Sciatic nerve (tissue), 2 donors: ENCODE measurements at places on chromosomes 6 and 20. TPM values are rescaled to one million over a fixed set of nuclear protein-coding genes. Genes with fewer than 3 reads are reported as not detected.

The C20orf141 gene
- not detected for total RNA-seq

The ZNF391 gene
- total RNA-seq = 7.1 TPM

The CLDN20 gene
- total RNA-seq = 2.2 TPM

The SAYSD1 gene
- total RNA-seq = 15.3 TPM

The SCGN gene
- total RNA-seq = not detected

The HSP90AB1 gene
- 470 TPM for total RNA-seq

The MUC22 gene
- not detected for total RNA-seq

The OTOR gene
- total RNA-seq = not detected

The WRNIP1 gene
- total RNA-seq = 30.8 TPM

The KHDC1 gene
- total RNA-seq = 2.0 TPM

The ZHX3 gene
- total RNA-seq = 39.7 TPM

The FANCE gene
- 6.4 TPM for total RNA-seq

The DUSP15 gene
- total RNA-seq = 49.5 TPM

The SLC12A5 gene
- 3.9 TPM for total RNA-seq

The FAM184A gene
- 7.8 TPM for total RNA-seq

The SCRT2 gene
- total RNA-seq = not detected

The PI3 gene
- 1.8 TPM for total RNA-seq

The MLIP gene
- 396 TPM for total RNA-seq

The RBL1 gene
- 13.1 TPM for total RNA-seq

The RAD21L1 gene
- total RNA-seq = not detected

The GPR63 gene
- 0.49 TPM for total RNA-seq

The TEAD3 gene
- 20.5 TPM for total RNA-seq

The ELOVL2 gene
- total RNA-seq = 2.9 TPM

The PRKN gene
- 15.9 TPM for total RNA-seq
